ENCODE measurements at places on chromosomes 1 and 21.

- DNase-seq = no peak
Measured at GRCh38 chr1:54547601-54548388, at the start of gene ACOT11. TSS of gene ACOT11 (plus strand) at chr1:54548228. CDS start at chr1:54548310, 82 bp downstream.

DNA sequence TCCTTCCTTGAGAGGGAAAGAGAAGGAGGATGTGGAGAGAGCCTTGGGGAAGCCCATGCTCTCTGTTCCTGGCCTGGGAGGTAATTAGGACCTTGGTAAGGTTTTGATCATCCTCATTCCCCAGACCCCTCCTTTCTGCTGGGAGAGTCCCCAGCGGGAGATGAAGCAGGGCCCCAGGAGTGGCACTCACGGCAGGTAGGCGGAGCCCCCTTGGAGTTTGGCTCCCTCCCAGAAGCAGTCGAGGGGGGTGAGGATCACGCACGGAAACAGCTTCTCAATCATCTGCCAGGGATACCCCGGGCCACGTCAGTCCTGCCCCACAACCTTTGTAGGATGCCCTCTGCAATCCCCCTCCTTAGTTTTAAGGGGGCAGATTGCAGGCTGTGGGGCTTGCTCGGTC is 11.5 kb downstream of the PTCH2 start:
- DNase-seq = no peak

GRCh38 chr1:81547912-81548303 is 252.8 kb upstream of the ADGRL2 start:
- DNase-seq = no peak

DNA sequence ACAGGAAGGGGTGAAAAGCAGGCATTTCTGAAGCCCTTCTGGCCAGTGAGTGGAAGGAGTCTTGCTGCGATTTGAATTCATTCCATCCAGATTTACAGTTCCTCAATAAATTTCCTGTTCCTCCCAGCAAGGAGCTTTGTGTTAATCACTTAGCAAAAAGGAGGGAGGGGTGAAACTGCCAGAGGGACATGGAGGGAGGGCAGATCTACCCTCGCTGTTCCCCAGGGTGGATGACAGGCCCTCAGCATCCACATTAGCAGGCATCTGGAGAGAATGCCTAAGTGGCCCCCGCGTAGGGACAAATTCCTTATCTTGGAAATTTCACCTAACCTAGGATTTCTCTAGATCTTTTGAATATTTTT is 1.2 kb downstream of the ETV3 start:
- no peak for DNase-seq

DNA sequence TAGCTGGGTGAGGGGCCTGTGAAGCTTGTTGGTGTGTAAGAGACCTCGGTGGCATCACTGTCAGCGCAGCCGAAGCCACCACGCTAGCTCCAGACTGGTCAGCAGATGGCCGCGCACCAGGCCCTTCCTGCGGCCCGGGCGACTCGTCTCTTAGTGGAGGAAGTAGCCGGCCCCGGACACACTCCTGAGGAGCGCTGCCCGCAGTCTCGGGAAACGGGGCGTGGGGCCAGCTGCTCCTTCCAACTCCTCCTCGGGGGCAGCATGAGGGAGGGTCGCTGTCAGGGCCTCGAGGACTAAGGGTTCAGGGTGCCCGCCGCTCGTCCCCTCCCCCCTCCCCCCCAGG is 20.4 kb downstream of the H3-3A start:
- DNase-seq = no peak

DNA sequence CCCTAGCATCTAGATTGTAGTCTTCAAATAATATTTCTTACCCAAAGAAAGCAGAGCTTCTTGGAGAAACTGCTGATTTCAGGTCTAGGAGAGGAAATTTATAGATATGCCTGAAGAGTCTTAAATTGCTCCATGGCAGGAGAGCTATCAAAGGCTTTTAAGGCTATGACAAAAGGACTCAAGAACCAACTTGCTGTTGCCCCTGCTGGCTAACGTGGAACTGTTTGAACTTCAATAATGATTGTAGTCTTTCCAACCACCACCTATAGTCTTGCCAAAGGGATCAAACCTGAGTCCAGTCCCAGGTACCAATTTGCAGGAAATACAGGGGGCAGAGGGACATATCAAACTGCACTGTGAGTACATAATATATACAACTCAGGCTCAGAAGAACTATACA is 336.2 kb upstream of the ESRRG start:
- no peak for DNase-seq

GRCh38 chr1:203791498-203791897 is 3.9 kb upstream of the ZBED6 start:
- DNase-seq = no peak

DNA sequence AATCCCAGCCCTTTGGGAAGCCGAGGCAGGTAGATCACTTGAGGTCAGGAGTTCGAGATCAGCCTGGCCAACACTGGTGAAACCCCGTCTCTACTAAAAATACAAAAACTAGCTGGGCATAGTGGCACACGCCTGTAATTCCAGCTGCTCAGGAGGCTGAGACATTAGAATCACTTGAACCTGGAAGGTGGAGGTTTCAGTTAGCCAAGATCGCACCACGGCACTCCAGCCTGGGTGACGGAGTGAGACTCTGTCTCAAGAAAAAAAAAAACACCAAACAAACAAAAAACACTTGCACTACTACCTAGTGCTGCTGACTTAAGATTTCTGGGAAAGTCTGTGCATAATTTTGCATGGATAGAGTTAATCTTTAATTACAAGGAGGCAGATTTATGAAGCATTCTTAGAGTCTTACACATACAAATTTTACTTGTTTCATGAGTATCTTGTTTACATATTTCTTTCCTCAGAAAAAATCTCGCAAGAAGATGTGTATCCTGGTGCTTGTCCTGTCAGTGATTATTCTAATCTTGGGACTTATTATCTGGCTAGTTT is 8.7 kb upstream of the PPP1R8 start:
- DNase-seq = no peak

GRCh38 chr1:242178924-242179708 is 180.2 kb upstream of the MAP1LC3C start:
- DNase-seq = no peak

DNA sequence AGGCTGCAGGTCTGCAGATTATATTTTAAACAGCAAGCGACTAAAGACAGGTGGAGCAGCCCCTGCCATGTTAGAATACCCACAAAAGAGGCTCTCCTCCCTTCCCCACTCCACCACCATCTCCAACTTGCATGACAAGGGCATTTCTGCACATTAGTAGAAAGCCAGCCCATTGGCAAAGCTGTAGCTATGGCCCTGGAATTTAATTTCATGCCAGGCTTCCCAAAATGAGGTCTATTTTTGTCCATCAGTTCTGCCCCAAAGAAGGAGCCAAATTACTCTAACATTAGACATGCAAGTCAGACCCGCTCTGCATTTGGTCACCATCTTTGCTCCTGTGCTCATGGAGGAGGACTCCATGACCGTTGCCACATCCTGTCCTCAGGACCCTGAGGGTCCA is 115.2 kb downstream of the LAMC2 start:
- no peak for DNase-seq

DNA sequence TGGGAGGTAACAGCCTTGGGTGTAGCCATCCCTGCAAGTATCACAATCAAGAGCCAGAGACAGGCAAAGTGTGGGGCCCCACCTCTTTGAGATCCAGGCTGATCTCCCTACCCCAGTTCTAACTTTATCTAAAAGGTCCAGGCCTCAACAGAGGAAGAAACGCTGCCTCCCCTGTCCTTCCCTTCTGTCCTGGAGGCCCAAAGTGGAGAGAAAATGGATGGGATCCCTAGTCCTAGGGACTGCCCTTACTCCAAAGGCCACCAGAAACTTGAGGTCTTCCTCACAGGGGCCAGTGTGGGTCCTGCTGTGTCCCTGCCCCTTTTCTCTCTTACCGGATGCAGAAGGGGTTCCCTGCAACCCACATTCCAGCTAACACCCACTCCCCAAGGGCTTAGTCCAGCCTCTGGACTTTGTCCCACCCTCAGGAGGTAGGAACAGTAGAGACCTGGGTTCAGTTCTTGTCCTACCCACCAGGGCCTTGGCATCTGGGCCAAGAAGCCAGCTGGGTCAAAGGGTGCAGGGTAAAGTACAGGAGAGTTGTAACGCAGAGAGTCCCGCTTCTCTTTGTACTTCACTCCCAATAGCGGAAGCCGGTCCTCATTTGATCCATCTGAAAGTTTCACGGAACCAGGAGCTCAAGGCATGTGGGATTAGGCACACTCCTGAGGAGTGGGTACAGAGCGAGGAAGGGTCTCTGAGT is 1.9 kb downstream of the HDGF start:
- DNase-seq = no peak

GRCh38 chr21:37098751-37099150 is 25.7 kb downstream of the TTC3 start:
- no peak for DNase-seq

DNA sequence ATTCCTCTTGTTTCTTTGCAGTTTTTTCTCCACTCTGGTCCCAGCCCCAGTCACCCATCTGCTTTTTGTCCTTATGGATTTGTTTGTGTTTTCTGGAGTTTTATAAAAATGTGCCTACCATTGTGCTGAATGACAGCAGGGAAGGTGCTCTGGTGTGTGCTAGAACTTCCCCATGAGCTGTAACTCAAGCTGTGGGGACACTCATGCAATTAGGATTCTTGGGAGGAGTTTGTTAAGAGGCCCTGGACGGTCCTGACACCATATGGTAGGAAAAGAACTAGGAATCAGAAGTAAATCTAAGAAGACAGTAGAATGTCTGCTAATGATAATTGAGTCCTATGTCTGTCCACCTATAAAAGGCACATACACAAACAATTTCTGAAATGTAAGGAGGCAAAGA is 27.4 kb downstream of the URB2 start:
- DNase-seq = no peak

GRCh38 chr1:116826818-116827606 is 72.8 kb downstream of the CD2 start:
- DNase-seq = peak; percentile 53

GRCh38 chr1:210978316-210978973 is 155.5 kb downstream of the KCNH1 start:
- no peak for DNase-seq

DNA sequence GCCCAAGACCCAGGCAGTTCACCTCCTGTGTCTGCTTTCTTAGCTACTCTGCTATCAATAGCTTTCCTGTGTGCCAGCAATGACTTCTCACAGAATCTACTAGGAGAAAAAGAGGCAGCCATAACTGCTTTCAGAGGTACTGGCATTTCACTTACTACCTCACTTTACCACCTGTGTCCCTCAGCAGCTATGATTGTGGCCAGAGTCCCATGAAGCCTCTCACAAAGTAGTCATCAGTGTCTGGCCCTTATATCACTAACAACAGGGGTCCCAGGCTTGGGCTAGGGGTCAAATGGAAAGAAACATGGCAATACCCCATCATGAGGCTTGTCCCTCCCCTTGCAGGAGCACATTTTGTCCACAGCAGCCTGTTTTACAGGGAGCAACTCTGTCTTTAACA is 62.7 kb upstream of the EPS8L3 start:
- no peak for DNase-seq

DNA sequence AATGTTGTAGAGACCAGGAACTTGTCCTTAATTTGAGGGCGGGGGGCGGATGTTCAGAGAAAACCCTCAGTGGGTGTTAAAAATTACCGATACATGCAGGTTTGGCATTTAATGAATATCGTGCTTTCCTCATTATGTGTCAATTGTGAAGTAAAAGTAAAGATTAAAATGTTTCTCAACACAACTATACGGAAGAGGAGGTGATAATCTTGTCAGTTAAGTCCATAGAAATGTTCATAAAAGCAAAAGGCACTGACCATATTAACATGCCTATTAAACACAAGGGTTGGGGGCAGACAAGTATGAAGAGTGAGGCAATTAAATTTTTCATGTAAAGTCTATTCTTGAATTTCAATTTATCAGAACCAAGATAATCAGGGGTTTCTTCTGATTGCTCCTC is 1.3 kb downstream of the BRINP3 start:
- no peak for DNase-seq

- DNase-seq = no peak
Measured at GRCh38 chr1:10530281-10530740, 55.6 kb downstream of the PEX14 start.

GRCh38 chr1:8004803-8005573 is 21.1 kb downstream of the ERRFI1 start:
- DNase-seq = no peak

- DNase-seq = no peak
Measured at GRCh38 chr1:37845786-37846185, 13.6 kb downstream of the MTF1 start.

GRCh38 chr1:35553851-35554250 is 3.4 kb downstream of the KIAA0319L start:
- DNase-seq = no peak

- DNase-seq = no peak
Measured at GRCh38 chr1:168141871-168142385, 5.2 kb upstream of the GPR161 start.

- no peak for DNase-seq
Measured at GRCh38 chr1:109527846-109528695, 11.6 kb upstream of the GPR61 start.

DNA sequence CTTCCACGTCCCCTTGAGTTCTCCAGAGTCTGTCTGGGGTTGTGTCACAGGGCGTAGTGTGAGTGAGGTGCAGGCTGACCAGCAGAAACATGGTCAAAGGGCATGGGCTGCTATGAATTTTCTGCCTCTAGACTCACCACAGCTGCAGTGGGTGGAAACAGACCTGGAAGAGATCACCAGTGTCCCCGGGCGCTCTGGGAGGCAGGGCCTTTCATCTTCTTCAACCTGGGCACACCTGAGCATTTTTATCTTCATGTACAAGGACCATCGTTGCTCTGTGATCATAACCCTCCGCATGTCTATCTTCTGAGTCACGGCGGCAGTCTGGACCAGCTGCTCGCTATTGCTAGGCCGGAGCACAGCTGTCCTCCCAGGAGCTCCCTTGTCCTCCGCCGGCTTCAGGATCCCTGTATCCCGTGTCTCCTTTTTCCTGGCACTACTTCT is 29.6 kb downstream of the DEGS1 start:
- no peak for DNase-seq

- DNase-seq = no peak
Measured at GRCh38 chr1:94383966-94384408, 34.2 kb upstream of the ABCD3 start.

DNA sequence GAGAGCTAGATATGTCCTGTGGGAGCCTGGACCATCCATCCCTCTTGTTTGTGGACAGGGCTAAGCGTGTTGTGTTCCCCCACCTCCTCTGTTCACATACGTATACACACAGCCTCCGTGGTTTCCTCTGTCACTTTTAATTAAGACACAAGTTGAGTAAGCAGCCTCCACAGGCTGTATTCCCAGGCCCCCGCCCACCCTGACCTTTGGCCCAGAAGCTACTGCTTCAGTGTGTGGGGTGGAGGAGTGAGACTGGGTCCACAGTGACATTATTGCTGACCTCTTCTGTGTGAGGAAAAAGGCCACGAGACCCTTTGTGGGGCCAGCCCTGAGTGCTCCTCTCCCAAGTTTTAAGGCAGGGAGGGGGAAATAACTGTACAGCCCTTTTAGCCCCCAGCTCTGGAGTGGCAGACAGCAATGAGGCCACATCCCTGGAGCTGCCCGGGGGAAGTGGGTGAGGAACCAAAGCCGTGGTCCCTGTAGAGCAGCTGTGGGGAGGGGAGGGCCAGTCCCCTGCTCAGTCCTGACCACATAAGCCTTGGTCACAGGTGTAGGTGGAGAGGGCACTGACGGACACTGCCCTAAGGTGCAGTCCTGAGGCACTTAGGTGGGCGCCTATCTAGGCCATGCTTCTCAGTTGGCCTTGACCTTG is 4.4 kb downstream of the ELOVL1 start:
- no peak for DNase-seq

Measured in stimulated activated CD4-positive, alpha-beta T cell treated with anti-CD3 and anti-CD28 coated beads, TNF-alpha, amount 100 ng/mL, for 48 hours (primary cell).